Kidney (tissue), 22 donors: ENCODE measurements at places on chromosomes 5 and 9. TPM values are rescaled to one million over a fixed set of nuclear protein-coding genes. Genes with fewer than 3 reads are reported as not detected.

The LCN12 gene
- 35.5 TPM for polyA plus RNA-seq

The MEF2C gene
- 5.3 TPM for polyA plus RNA-seq

- H3K36me3 ChIP-seq, result no peaks in the 10 kb centered on the region
- no peak overlapping the region for H3K27ac ChIP-seq
- H3K27me3 ChIP-seq, result no peaks in the 10 kb centered on the region
- DNase-seq, result no peak
These were observed 4.7 kb upstream of the GCNT1 start for GRCh38 chr9:76454311-76454710.

DNA sequence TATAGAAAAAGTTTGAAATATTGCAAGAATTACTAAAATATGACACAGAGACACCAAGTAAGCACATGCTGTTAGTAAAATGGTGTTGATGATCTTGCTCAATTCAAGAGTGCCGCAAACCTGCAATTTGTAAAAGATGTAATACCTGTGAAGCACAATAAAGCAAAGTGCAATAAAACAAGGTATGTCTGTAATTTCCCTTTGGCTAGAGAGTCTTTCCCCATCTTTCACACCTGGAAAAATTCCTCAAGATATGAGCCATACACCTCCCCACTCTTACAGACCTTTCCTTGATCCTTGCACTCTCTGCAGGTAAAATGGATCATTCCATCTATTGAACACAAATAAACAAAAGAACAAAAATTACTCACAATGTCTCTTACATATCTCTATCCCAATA lies 597.8 kb downstream of the EFNA5 start:
- DNase-seq, result no peak
- no peak overlapping the region for H3K4me3 ChIP-seq
- H3K27me3 ChIP-seq, result no peaks in the 10 kb centered on the region

The COL23A1 gene
- polyA plus RNA-seq, result 4.1 TPM

The FOXD4L3 gene
- not detected for polyA plus RNA-seq

DNA sequence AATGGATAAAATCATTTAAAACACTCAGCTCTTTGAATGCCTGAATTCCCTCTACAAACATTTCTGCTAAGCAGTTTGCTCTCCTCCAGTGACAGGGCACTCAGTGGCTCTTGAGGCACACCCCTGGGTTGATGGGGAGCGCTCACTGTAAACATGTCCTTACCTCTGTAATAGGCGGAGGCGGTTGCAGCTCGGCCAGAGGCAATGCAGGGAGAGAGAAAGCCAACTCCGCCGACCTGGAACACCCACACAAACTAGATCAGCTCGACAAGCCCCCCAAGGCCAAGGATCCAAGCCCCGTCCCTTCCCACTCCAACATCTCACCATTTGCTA lies 329 bp downstream of the CDC23 start:
- H3K27ac ChIP-seq, result peak overlapping the region; percentile 68
- H3K27me3 ChIP-seq, result no peaks in the 10 kb centered on the region
- DNase-seq, result no peak
- no peaks in the 10 kb centered on the region for H3K4me1 ChIP-seq

GRCh38 chr5:162824360-162824759 lies 613.0 kb upstream of the CCNG1 start:
- no peak for DNase-seq
- no peak overlapping the region for H3K27ac ChIP-seq
- no peak overlapping the region for H3K4me3 ChIP-seq
- H3K36me3 ChIP-seq, result no peaks in the 10 kb centered on the region
- no peaks in the 10 kb centered on the region for H3K4me1 ChIP-seq

GRCh38 chr5:31889001-31889561 lies 250.2 kb downstream of the PDZD2 start:
- no peaks in the 10 kb centered on the region for H3K36me3 ChIP-seq
- no peak overlapping the region for H3K4me3 ChIP-seq
- H3K27ac ChIP-seq, result no peak overlapping the region
- no peaks in the 10 kb centered on the region for H3K27me3 ChIP-seq
- peaks cover 6% of the 10 kb centered on the region for H3K4me1 ChIP-seq
- peak; percentile 55 for DNase-seq

DNA sequence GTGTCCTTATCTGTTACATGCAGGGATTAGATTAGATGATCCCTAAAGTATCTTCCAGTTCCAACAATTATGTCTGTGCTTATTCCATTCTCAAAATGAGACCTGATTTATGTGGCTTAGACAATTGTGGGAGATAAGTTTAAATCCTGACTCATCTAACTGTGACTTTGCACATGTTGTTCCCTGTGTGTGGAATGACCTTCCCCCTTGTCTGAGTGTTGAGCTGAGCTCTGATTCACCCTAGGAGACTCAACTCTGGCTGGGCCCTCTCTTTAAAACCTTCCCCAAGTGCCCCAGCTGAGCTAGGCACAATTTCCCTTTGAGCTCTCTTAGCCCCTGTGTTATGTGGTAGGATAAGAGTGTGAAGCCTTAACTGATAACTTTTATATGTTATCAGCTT lies 118.9 kb upstream of the ELL2 start:
- H3K4me1 ChIP-seq, result no peaks in the 10 kb centered on the region
- no peak overlapping the region for H3K4me3 ChIP-seq
- no peak for DNase-seq
- H3K27ac ChIP-seq, result no peak overlapping the region
- no peaks in the 10 kb centered on the region for H3K36me3 ChIP-seq

DNA sequence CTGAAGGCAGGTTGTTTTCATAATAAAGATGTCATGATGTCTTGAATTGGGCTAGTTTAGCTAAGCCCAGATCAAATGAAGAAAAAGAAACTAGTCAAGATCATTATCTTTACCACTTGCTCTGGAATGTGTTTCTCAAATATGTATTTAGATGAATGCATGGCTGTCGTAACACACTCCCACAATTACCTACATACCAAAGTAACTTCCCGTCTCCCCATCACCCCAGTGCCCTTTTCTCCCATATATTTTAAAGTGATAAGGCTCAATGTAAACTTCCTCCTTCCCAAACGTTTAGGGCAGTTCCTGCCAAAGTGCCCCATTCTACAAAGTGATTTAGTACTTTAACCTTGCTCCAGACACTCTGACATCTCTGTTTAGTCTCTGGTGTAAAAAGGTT lies 61.4 kb downstream of the SLC1A3 start:
- no peaks in the 10 kb centered on the region for H3K27me3 ChIP-seq
- no peaks in the 10 kb centered on the region for H3K36me3 ChIP-seq
- no peak for DNase-seq
- H3K4me1 ChIP-seq, result no peaks in the 10 kb centered on the region
- no peak overlapping the region for H3K27ac ChIP-seq

DNA sequence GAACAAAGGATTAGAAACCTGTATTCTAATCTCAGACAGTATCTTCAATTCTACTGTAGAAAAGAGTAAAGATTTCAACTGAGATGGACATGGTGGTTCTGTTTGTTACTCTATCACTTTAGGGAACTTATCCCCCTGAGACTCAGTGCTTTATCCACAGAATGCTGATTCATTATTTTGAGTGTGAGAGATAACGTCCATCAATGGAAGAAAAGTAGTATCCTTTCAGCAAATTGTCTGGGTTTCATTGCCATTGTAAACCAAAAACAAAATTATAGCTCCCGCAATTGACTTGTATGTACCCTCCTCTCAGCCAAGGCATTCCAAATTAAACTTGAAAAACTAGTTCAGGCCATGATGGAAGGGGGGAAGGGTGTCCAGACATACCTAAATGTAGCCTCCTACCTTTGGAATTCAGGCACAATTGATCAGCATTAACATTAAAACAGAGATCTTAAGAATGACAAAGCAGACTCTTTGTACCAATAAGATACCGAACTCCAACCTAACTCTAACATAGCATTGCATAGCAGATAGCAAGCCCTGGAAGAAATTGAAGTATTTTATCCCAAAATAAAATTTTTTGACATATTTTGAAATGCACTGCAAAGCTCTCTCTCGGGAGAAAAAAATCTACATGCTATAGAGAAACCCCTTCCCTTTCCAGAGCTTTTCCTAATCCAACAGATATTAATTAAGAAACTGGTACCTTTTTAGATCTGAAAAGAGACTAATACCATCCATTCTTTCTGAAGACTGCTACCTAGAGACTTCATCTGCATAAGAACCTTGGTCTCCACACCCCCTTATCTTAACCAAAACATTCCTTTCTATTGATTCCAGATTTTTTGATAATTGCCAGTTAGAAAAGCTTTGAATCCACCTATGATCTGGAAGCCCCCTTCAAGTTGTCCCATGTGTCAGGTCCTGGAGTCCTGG lies 1055.7 kb downstream of the PTPRD start:
- no peak overlapping the region for H3K27ac ChIP-seq
- no peaks in the 10 kb centered on the region for H3K4me1 ChIP-seq
- no peak for DNase-seq
- H3K4me3 ChIP-seq, result no peak overlapping the region
- no peaks in the 10 kb centered on the region for H3K36me3 ChIP-seq

GRCh38 chr5:112306956-112307355 lies 112.1 kb downstream of the EPB41L4A start:
- DNase-seq, result no peak
- H3K4me3 ChIP-seq, result no peak overlapping the region
- no peaks in the 10 kb centered on the region for H3K4me1 ChIP-seq
- no peak overlapping the region for H3K27ac ChIP-seq

DNA sequence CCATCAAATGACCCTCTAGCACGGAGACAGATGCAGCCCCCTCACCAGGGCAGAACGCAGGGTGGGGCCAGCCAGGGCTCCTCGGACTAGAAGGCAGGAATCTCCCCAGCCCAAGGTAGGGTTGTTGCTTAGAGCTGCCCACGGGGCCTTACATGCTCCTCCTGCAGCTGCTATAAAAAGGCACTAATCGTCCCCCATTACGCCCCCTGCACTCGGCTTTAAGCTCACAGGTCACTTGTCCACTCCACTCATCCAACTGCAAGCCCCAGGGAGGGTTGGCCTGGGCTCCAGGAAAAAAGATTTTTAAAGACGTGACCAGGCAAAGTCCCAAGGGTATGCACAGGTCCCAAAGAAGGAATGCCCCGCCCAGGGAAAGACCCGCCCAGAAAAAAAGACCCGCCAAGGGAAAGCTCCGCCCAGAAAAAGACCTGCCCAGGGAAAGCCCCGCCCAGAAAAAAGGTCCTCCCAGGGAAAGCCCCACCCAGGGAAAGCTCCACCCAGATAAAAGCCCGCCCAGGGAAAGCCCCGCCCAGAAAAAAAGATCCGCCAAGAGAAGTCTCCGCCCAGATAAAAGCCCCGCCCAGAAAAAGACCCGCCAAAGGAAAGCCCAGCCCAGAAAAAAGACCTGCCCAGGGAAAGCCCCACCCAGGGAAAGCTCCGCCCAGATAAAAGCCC lies 11.1 kb downstream of the GRIN1 start:
- no peaks in the 10 kb centered on the region for H3K4me1 ChIP-seq
- H3K27me3 ChIP-seq, result peaks cover 10% of the 10 kb centered on the region
- no peaks in the 10 kb centered on the region for H3K36me3 ChIP-seq
- H3K27ac ChIP-seq, result no peak overlapping the region
- H3K4me3 ChIP-seq, result no peak overlapping the region
- no peak for DNase-seq

The HMGCS1 gene
- polyA plus RNA-seq, result 30.9 TPM

- no peaks in the 10 kb centered on the region for H3K36me3 ChIP-seq
- H3K4me3 ChIP-seq, result no peak overlapping the region
- no peak for DNase-seq
- no peaks in the 10 kb centered on the region for H3K27me3 ChIP-seq
These were observed 401.3 kb downstream of the ENC1 start for GRCh38 chr5:74239261-74239660.

DNA sequence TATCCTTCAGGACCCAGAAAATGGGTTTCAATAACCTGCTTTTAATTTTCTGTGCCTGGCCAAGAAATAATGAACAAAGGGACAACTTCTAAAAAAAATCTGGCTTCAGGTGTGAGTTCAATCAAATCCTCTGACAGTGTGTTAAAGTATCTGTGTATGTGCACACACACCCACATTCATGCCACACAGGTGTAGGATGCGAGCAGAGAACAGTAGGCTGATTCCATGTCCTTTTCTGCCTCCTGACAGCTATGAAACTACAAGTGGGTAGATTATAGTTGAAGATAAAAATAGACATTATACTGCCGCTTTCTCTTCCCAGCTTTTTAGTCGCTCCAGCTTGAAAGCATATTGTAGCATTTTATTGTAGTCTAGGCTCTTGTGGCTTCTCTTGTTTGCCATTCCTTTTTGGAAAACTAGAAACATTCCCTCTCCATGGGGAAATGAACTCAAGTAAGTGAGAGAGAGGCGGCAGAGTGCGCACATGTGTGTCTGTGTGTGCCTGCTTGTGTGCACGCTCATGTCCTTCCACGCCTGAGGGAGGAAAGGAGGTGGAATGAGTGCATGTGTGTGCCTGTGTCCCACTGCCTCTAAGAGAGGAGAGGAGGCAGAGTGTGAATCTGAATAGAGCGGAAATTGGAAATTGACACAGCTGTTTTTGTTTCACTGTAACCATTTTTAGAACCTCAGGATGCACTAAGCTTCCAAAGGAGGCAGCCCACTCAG lies 273.0 kb downstream of the ELAVL2 start:
- no peak overlapping the region for H3K27ac ChIP-seq
- H3K4me3 ChIP-seq, result no peak overlapping the region
- no peaks in the 10 kb centered on the region for H3K4me1 ChIP-seq
- H3K36me3 ChIP-seq, result no peaks in the 10 kb centered on the region

- no peak for DNase-seq
- no peaks in the 10 kb centered on the region for H3K4me1 ChIP-seq
- no peaks in the 10 kb centered on the region for H3K27me3 ChIP-seq
- H3K27ac ChIP-seq, result no peak overlapping the region
These were observed 208.1 kb upstream of the PIK3R1 start for GRCh38 chr5:68007451-68007850.

DNA sequence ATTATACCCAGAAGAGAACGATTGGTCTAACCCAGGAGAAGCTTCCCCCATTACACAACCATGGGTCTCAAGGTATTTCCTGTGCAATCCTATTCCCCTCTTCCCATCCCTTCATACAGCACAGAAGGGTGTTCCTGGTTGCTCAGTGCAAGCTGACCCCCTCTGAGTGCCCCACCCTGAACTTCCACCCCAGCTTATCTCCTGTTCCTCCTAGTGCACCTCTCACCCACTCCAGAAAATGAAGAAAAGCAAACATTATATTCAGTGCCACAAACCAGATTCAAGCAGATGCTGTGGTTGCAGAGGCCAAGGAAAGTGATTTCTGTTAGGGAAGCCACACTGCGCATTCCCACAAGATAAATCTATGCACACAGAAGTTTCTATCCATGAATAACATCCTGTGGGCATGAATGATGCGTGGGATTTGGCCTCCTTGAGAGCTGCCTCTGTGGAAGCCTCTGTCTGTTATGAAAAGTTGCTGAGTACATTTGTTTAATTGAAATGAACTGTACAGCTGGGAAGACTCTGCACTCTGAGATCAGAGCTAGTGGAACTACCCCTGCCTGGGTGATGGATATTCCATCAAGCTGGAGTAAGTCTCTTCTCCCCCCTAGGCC lies 2.2 kb upstream of the OR2S2 start:
- no peak for DNase-seq
- no peaks in the 10 kb centered on the region for H3K4me1 ChIP-seq
- no peak overlapping the region for H3K27ac ChIP-seq
- H3K27me3 ChIP-seq, result no peaks in the 10 kb centered on the region
- H3K4me3 ChIP-seq, result no peak overlapping the region
- H3K36me3 ChIP-seq, result no peaks in the 10 kb centered on the region

GRCh38 chr9:35609820-35610163 lies 4.7 kb downstream of the TESK1 start:
- H3K27ac ChIP-seq, result no peak overlapping the region
- H3K27me3 ChIP-seq, result no peaks in the 10 kb centered on the region
- H3K36me3 ChIP-seq, result no peaks in the 10 kb centered on the region
